ENCODE measurements at places on chromosomes 5 and 9. TPM values are rescaled to one million over a fixed set of nuclear protein-coding genes. Genes with fewer than 3 reads are reported as not detected.
A peak's percentile ranks its signal among the peaks of the same experiment; 100 is the strongest.

GRCh38 chr5:150167908-150168307 is 1.3 kb downstream of the CDX1 start:
- peak; percentile 43 for DNase-seq

GRCh38 chr5:109762821-109763220 is 73.1 kb downstream of the MAN2A1 start:
- DNase-seq: no peak

- DNase-seq: no peak
Measured at GRCh38 chr5:159171274-159171673, 38.1 kb downstream of the RNF145 start.

DNA sequence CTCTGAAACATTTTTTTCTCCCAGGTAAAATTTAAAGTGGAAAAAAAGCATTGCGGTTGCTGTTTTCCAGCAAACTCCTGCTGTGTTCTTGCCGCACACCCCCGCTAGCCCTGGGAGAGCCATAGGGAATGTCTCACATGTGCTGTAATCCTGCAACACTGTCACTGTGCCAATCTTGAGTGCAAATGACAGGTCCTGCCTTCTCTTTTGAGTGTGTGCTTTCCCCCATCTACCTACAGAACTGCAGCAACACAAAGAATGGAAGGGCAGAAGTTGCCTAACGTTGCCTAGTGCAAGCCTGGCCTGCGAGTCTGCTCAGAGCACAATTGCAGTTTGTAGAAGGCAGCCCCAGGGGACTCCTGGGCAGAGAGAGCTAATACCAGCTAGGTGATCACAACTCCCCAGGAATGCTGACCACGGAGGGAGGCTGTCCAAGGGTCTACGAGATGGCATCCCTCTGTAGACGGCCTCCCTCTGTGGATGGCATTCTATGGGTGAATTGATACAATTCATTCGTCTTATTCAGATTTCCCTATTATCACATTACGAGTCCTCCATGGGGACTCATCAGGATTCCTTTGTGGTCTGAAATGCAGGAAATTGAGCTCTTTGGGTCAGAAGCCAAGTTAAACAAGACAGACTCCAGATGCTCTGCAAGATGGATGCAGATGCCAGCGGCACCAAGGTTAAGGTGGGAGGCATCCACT is 172.6 kb upstream of the S1PR3 start:
- DNase-seq: no peak

ACTBL2 gene
- not detected for total RNA-seq

FOXD4L3 gene
- total RNA-seq: not detected

FUBP3 gene
- total RNA-seq: 36.9 TPM

IL13 gene
- total RNA-seq: not detected

MTX3 gene
- total RNA-seq: 10.4 TPM
